ENCODE measurements at places on chromosomes 2 and 18.

- no peak for DNase-seq
Observed at GRCh38 chr2:130823171-130823885, 13.4 kb upstream of the ARHGEF4 start.

- DNase-seq: no peak
Observed at GRCh38 chr18:3279201-3280185, 17.6 kb downstream of the MYL12B start.

DNA sequence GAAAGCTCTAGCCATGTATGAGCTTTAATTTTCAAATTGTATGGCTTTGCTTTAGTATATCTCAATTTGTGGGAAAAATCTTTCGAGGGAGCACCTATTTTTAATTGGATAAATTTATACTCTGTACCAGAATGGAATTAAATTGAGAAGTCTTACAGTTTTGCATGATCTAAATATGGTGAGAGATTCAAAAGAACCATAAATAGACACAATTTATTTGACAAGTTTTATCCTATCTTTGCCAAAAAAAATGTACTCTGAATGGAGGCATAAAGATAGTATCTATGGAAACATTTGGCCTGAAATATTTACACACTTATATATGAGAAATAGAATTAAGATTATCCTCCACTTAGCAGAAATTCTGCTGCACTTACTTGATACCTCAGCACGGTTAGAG, 238.4 kb downstream of the NDUFA10 start:
- no peak for DNase-seq

- peak; percentile 28 for DNase-seq
Observed at GRCh38 chr2:186748354-186748753, 54.5 kb downstream of the FAM171B start.

- DNase-seq: no peak
Observed at GRCh38 chr2:105821428-105822125, 76.9 kb downstream of the NCK2 start.

- no peak for DNase-seq
Observed at GRCh38 chr2:226077031-226077430, 677.5 kb downstream of the NYAP2 start.

DNA sequence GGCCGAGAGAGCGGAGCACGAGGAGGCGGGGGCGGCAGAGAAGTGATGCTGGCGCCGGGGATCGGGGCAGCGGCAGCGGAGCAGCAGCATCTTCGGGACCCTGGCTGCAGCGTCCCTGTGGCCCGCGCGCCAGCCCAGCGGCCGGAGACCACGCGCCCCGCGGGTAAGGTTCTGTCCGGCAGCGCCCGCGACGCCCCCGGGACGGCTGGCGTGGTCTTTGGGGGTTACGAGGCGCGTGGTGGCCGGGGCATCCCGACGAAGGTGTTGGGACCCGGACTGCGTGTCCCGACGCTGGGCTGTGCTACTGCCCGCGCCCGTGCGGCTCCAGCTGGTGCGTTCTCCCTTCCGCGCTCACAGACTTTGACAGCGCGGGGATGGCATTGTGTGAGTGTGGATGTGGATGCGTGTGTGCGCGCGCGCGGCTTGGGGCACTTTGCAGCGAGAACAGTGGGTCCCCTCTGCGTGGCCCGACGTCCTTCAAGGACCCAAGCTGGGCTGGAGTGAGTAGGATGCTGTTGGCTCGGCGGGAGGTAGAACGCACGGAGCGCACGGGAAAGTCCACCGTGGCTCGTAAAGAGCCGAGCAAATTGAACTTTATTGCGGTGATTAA, 405.0 kb downstream of the XIRP2 start:
- DNase-seq: peak; percentile 26

- no peak for DNase-seq
Observed at GRCh38 chr18:6959110-6959509, 158.5 kb downstream of the LAMA1 start.

- no peak for DNase-seq
Observed at GRCh38 chr2:152394326-152394725, 59.4 kb downstream of the FMNL2 start.

- no peak for DNase-seq
Observed at GRCh38 chr18:58125756-58126155, 81.7 kb downstream of the NEDD4L start.

- DNase-seq: no peak
Observed at GRCh38 chr2:221493391-221493790, 78.7 kb downstream of the EPHA4 start.

DNA sequence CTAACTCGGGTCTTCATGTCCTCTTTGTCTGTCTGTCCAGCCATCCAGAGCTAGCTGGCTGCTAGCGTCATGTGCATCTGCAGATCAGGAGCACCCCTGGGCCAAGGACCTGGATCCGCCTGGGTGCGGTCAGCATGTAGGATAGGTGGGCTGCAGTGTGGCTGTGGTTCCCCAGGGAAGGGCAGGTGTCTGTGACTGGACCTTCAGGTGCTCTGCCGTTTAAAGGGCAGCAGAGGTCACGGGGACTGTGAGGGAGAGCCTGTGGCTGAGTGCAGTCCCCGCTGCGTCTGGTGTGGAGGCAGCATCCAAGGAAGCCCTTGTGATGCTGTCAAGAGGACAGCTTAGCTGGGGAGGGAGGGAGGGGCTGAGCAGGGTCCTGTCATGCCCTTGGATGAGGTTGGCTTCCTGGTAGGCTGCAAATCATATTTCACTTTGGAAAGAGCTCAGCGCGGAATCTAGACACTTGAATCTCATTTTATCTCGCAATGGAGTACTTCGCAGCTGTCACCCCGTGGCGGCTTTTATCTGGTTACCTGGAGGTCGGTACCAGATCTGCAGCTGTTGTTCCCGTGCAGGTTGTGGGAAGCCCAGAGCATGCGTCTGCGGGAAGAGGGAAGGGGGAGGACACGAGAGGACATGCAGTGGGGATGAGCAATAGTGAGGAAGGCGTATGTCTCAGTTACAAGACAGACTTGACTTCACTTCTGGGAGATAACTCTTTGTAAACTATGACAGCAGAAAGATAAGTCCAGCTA, 5.9 kb upstream of the RALB start:
- DNase-seq: peak; percentile 5

GRCh38 chr18:27073404-27073830, 111.7 kb downstream of the CHST9 start:
- no peak for DNase-seq

GRCh38 chr2:142650601-142651000, 226.9 kb upstream of the KYNU start:
- DNase-seq: no peak

DNA sequence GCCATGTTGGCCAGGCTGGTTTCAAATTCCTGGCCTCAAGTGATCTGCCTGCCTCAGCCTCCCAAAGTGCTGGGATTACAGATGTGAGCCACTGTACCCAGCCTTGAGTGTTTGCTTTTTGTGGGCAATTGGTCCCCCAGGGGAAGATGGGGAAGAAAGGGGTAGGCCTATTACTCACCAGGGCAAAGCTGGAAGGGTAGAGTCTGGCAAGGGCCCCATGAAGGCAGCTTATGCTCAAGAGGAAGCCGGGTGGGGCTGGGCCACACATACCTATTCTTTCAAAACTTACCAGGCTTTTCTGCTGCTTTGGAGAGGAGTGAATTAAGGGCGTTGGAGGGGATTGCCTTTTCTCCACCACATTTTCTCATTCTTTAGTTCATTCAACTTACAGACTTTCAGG, 24.5 kb upstream of the CD28 start:
- DNase-seq: no peak

DNA sequence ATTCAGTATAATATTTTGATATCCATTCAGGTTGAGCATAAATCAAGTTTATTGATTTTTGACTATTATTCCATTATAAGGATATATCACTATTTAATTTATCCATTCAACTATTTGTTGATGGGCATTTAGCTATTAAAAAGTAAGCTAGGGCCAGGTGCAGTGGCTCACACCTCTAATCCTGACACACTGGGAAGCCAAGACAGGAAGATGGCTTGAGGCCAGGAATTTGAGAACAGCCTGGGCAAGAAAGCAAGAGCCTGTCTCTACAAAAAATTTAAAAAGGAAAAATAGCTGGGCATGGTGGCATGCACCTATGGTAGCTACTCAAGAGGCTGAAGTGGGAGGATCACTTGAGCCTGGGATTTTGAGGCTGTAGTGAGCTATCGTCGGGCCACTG, 183.5 kb downstream of the HNMT start:
- peak; percentile 26 for DNase-seq

DNA sequence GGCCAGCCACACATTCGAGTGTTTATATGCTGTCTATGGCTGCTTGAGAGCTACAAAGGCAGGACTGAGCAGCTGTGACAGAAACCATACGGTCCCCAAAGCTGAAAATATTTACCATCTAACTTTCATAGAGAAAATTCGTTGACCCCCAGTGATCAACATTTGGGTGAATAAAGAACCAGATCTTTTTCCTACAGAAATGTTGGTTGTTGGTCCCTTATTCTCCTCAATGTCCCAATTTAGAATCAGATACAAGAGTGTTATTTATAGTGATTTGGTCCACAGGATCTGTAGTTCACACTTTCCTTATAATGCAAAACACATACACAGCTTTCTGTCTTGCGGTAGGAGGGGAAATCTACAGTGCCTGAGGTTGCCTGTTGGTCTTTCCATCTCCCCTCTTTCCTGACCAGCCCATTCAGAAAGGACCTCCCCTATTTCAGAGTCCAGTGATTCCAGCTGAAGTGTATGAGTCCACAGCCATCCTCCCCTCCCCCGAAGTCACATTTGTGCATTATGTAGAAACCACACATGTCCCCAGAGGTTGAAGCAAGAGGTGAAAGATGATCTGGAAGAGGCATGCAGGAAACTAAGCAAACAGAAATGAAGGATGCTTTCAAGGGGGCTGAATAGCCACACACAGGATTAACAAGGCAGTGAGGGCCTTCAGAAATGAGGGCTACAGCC, 61.9 kb downstream of the SPRED2 start:
- peak; percentile 16 for DNase-seq

- no peak for DNase-seq
Observed at GRCh38 chr2:71526975-71527374, 73.6 kb downstream of the DYSF start.

DNA sequence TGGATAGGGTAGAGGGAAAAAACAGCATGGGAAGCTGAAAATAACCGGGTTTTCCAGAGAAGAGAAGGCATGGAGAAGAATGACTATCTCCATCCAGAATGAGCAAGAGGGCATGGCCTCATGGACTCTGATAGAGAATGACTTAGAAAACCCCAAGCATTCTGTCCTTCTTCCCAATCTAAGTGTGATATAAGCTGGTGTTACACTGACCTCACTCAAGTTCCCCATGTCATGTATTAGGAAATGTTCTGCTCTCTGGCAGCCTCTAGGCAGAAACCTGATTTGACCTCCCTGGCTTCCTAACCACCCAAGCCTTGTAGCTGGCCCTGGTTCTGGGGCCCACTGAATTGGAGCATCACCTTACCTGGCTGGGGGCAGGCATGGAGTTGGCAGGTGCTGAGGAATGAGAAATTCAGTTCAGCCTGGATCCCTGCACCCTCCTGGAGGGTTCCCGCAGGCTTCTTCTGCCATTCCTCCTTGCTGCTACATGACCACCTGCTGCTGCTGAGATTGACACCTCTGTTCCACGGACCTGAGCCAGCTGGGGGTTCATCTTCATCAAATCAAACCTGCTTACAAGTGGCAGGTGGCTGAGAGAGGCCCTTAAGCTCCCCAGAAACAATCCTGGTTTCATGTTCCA, 5.2 kb upstream of the SIGLEC15 start:
- DNase-seq: no peak

GRCh38 chr2:60530660-60531281, 22.7 kb downstream of the BCL11A start:
- peak; percentile 92 for DNase-seq

DNA sequence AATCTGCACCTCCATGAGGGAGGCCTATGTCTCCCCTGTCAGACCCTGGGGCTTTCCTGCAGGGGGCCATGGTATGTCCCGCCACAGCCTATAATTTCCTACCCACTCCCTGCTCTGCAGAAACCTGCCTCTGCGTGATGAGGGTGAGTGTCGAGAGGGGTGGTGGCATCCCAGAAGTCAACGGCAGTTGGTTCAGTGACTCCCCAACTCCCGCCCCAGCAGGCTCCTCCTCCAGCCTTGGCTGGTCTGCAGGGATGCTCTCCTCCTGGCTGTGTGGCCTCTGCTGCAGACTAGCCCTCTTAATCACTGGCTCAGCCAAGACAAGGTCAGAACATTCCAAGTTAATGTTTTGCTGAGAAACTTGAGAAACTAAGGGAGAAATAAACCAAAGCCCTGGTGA, 13.3 kb downstream of the CELF4 start:
- no peak for DNase-seq

DNA sequence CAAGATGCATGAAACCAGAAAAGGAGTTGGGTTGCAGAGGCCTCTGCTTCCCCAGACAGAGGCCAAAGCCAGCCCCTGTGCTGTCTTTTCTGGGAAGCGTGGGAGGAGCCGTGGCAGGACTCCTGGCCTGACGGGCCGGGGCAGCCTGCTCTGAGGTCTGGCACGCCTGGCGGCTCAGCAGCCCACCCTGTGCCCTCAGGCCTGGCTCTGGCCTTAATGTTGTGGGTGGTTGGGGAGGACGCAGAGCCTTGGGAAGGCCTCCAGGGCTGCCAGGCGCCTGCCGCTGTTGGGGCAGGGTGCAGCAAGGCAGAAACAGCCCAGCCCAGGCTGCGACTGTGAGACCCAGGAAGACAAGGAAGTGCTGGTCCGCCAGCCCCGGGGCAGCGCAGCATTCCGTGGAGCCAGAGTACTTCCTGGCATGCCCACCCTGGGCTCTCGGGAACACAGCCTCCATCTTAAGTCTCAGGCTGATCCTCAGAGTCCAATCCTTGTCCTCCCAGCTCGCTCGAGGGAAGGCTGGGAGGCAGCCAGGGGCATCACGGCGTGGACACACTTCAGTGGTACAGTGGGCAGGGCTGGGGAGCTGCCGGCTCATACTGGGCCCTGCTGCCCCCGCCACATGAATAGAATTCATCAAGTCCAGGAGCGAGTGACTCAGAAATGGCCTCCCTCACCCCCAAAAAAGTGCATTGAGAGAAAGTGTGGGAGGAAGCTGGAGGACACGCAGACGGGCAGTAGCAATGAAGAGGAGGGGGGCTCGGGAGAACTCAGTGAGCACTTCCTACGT, 72.6 kb downstream of the EMX1 start:
- DNase-seq: no peak

DNA sequence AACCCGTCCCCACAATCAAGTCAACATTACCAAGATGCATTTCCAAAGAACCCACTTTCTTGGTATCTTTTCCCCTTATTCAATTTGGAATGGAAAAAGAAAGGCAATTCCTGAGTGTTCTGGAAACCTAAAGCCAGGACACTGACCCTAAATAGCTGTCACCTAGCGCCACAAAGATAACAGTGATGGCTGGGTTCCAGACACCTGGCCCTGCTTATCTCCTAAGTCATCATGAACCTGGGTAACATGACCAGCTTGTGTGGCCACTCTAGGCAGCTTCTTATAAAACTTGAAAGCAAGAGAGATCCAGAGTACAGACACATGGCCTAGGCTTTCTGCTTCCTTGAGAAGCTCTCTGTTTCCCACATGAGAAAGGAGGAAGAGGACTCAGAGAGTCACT, 95.4 kb downstream of the BOD1L2 start:
- no peak for DNase-seq

GRCh38 chr2:18993756-18994338, 364.6 kb downstream of the OSR1 start:
- no peak for DNase-seq

Measured in NCI-H69 (cell line).